Cerebellar nuclear complex (tissue), 1 donor: ENCODE measurements at places on chromosomes 6 and 20.

- no peak for DNase-seq
Observed at GRCh38 chr6:133683308-133683580, 205.7 kb upstream of the TCF21 start.

DNA sequence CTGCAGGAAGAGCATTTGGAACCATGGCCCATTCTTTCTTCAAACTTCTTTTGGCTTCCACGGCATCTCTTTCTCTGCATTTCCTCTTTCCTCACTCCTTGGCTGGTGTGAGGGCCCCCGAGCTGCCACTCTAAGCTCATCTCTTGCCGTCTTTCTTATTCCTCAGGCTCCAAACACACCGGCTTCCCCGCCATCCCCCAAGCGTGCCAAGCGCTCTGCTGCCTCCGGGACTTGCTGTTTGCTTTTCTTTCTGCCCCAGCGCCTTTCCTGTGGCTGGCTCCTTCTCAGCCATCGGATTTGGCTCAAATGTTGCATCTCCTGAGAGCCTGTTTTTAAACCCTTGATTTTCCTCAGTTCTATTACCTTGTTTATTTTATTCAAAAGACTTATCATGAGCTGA, 172.7 kb downstream of the PACRG start:
- no peak for DNase-seq

DNA sequence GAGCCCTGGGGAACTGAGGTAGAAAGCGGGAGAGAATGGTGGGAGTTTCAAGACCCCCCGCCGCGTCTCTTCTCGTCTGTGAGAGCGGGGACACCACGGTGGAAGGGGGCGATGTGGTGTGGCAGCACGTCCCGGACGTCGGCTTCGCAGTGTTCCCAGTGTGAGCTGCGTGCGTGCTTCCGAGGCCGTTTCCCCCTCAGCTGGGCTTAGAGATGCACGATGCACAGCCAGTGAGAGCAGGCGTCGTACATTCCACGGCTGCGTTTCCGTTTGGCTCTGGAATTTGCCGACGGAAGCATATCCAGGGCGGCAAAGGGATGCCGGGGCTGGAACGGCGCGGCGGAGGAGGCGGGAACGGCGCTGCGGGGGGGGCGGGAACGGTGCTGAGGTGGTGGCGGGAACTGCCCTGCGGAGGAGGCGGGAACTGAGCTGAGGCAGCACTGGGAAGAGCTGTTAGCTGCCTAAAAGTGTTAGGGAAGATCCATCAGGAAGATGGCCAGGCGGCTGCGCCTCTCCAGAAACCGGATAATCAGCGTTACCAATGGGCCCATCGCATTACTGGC, 37.7 kb downstream of the KIF25 start:
- no peak for DNase-seq

- no peak for DNase-seq
Observed at GRCh38 chr6:142210606-142211005, 63.5 kb downstream of the VTA1 start.

- DNase-seq: no peak
Observed at GRCh38 chr6:105569706-105570105, 166.8 kb upstream of the PREP start.

DNA sequence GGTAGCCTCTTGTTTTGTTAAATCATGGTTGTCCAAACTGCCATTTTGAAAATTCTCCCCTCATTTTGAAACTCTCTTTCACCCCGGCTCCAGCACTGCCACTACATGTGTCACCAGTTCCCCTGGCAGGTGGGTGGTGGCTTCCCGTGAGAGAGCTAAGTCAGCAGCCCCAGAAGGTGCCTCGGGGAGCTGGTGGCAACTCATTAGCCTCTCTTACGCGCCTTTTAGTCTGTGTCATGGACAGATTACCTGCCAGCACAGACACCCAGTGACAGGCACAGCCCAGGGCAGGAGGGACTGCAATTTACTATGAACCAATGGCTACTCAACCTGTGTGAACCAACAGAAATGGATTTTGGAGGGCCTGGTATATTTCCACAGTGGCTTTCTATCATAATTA, 147.1 kb upstream of the SASH1 start:
- no peak for DNase-seq

DNA sequence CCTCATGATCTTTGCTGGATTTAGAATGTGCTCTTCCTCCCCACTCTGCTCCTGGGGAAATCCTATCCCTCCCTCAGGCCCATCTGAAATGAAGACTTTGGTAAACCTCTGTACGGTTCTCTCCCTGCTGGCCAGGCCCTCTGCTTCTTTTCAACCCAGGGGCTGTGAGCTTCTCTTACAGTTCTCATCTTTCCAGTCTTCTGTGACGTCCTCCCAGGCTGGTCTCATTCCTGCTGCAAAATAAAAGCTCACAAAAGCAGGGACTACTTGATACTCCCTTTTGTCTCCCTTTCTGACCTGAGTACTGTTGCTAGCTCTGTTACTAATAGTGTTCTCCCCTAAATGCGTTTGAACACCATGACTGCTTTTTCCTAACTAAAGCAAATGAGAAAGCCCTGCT, 46.3 kb downstream of the UNC5CL start:
- no peak for DNase-seq

- DNase-seq: no peak
Observed at GRCh38 chr6:1057490-1058135, 254.3 kb upstream of the FOXQ1 start.

DNA sequence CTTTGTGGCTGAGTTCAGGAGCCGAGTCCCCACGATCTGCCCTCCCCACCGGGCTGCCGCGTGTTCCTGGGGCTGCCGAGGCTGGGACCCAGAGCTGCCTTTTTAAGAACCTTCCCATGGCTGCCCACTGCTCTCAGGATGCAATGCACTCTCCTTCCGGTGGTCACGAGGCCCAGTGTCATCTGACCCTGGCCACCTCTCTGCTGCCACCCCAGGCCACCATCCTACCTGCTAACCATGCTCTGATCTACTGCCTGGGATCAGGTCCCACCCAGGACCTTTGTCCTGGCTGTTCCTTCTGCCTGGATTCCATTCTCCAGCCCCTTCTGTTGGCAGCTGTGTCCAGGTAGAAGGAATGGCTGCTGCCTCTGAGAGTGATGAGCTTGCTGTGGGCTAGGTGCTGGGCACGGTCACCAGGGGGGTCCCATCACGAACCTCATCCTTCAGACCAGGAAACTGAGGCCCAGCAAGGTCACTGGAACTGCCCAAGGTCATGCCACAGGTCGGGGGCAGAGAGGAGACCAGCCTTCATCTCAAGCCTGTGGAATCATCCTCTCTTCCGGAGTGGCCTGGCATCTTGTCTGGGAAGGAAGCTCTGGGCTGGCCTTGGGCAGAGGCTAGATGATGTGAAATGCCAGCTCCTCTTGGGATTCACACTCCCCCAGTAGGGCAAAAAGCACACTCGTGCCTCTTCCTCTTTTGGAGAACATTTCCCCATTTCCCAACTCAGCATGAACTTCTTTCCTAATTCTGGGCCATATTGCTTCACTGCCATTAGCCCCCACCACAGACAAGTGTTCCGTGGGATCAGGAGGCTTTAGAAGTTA, 20.5 kb downstream of the PCK1 start:
- DNase-seq: no peak

DNA sequence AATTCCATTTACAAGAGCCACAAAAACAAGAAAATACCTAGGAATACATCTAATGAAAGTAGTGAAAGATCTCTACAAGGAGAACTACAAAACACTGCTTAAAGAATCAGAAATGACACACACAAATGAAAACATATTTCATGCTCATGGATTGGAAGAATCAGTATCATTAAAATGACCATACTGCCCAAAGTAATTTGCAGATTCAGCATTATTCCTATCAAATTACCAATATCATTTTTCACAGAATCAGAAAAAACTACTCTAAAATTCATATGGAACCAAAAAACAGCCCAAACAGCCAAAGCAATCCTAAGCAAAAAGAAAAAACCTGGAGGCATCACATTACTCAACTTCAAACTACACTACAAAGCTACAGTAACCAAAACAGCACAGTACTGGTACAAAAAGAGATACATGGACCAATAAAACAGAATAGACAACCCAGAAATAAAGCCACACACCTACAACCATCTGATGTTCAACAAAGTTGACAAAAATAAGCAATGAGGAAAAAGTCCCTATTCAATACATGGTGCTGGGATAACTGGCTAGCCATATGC, 24.3 kb downstream of the REV3L start:
- DNase-seq: no peak

GRCh38 chr20:18728870-18729224, 84.7 kb upstream of the SCP2D1 start:
- no peak for DNase-seq

GRCh38 chr6:151499551-151499950, 5.7 kb downstream of the CCDC170 start:
- no peak for DNase-seq

GRCh38 chr6:20670750-20671149, 136.5 kb downstream of the CDKAL1 start:
- no peak for DNase-seq

GRCh38 chr6:145312481-145312880, 422.8 kb downstream of the EPM2A start:
- no peak for DNase-seq

GRCh38 chr6:155641603-155642002, 186.0 kb upstream of the NOX3 start:
- DNase-seq: no peak

GRCh38 chr6:10676403-10676802, 18.0 kb downstream of the C6orf52 start:
- DNase-seq: no peak

DNA sequence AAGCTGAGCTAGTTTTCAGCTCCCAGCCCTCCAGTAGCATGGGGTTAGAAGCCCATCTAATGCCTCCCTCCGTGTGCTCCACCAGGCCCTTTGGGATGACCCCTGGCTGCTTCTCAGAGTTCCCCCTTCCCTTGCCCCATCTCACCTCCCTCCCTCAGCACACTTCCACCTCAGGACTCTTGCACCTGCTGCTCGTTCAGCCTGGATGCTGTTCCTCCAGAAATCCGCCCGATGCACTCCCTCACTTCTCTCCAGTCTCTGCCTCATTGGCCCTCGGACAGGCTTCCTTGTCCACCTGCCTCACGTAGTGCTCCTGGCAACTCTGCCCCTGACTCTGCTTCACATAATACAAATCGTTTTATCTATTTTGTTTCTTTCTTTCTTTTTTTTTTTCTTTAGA, 26.8 kb downstream of the FGD2 start:
- DNase-seq: no peak

- no peak for DNase-seq
Observed at GRCh38 chr20:31943052-31943471, 8.8 kb downstream of the PDRG1 start.

GRCh38 chr6:54194067-54194466, 82.8 kb downstream of the MLIP start:
- DNase-seq: no peak

GRCh38 chr20:47816487-47817451, 31.5 kb upstream of the SULF2 start:
- no peak for DNase-seq

- DNase-seq: no peak
Observed at GRCh38 chr20:14780508-14780907, 443.1 kb upstream of the FLRT3 start.
